Heart left ventricle (tissue), 16 donors: ENCODE measurements at places on chromosomes 7 and 10. TPM values are rescaled to one million over a fixed set of nuclear protein-coding genes. Genes with fewer than 3 reads are reported as not detected.

Gene HSPA12A
- polyA plus RNA-seq: 4.7 TPM

Gene ADRB1
- polyA plus RNA-seq: 7.3 TPM

Gene GPC2
- 0.76 TPM for polyA plus RNA-seq

Gene CDHR1
- 0.11 TPM for polyA plus RNA-seq

- DNase-seq: no peak
Observed at GRCh38 chr7:8585591-8585990, 152.2 kb downstream of the NXPH1 start.

DNA sequence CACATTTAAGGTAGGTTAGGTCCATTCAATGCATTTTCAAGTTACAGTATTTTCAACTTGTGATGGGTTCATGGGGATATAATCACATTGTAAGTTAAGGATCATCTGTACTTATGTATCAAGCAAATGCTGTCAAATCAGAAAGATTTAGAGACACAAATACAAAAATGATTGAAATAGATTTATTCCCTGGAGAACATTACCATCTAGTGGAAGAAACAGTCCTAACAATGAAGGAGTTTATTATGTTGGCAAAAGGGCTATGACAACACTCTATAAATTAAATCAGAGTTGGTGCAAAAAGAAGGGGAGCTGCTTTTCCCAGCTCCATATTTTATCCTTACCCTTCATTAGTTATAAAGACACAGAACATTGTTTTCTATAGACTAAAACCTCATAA, 69.0 kb downstream of the PRSS58 start:
- DNase-seq: no peak

- DNase-seq: no peak
Observed at GRCh38 chr10:1244493-1244892, 188.3 kb downstream of the WDR37 start.

DNA sequence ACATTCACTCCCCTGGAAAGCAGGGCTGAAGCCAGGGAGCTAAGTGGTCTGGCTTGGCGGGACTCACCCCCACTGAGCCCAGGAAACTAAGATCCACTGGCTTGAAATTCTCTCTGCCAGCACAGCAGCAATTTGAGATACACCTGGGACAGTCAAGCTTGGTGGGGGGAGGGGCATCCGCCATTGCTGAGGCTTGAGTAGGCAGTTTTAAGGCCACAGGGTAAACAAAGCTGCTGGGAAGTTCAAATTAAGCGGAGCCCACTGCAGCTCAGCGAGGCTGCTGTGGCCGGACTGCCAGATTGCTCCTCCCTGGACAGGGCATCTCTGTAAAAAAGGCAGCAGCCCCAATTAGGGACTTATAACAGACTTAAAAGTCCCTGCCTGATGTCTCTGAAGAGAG, 108.2 kb upstream of the FAM13C start:
- DNase-seq: no peak

DNA sequence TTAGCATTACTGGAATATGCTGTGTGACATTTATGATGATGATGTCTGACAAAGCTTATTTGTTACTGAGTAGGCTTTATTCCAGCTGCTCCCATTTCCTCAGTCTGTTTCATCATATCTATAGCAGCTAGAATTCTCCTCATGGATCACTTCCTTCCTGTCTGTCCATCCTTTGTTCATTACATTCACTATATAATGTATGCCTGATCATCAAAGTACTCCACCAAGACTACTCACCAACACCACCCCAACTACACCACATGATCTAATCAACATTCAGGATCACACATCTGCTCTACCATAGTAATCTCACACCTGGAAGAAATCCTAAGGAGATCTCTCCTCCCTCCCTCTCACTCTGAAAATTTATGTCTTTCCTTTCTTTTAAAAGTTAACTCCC, 61.3 kb downstream of the APBB1IP start:
- no peak for DNase-seq

- DNase-seq: no peak
Observed at GRCh38 chr10:88756660-88757059, 3.2 kb upstream of the LIPN start.

Gene OPALIN
- not detected for polyA plus RNA-seq

Gene OR2A5
- not detected for polyA plus RNA-seq

GRCh38 chr7:70590126-70590854, 541.7 kb upstream of the GALNT17 start:
- DNase-seq: no peak

Gene KEL
- 0.19 TPM for polyA plus RNA-seq

Gene ZCCHC24
- polyA plus RNA-seq: 18.7 TPM

Gene RSPH10B
- not detected for polyA plus RNA-seq

DNA sequence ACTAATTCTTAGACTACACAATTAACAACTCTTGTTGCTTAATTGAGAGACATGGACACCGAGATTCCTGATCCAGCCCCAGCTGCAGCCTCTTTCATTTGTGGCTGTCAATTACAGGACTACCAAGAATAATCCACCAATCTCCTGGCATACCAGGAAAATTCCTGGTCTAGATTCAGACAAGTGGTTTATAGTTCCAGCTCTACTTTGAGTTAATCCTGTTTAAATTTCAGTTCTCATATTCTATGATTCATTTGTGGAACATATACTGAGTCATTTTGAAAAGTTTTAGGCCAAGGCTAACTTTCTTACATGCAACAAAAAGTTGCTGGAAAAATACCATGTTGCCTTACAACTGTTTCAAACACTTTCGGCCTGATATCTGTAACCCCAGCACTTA, 253.5 kb downstream of the MAGI2 start:
- no peak for DNase-seq

GRCh38 chr7:86773309-86773708, 129.6 kb downstream of the GRM3 start:
- no peak for DNase-seq

- DNase-seq: no peak
Observed at GRCh38 chr10:103184615-103185014, 8.5 kb downstream of the NT5C2 start.
